ENCODE measurements at places on chromosomes 2 and 18.

DNA sequence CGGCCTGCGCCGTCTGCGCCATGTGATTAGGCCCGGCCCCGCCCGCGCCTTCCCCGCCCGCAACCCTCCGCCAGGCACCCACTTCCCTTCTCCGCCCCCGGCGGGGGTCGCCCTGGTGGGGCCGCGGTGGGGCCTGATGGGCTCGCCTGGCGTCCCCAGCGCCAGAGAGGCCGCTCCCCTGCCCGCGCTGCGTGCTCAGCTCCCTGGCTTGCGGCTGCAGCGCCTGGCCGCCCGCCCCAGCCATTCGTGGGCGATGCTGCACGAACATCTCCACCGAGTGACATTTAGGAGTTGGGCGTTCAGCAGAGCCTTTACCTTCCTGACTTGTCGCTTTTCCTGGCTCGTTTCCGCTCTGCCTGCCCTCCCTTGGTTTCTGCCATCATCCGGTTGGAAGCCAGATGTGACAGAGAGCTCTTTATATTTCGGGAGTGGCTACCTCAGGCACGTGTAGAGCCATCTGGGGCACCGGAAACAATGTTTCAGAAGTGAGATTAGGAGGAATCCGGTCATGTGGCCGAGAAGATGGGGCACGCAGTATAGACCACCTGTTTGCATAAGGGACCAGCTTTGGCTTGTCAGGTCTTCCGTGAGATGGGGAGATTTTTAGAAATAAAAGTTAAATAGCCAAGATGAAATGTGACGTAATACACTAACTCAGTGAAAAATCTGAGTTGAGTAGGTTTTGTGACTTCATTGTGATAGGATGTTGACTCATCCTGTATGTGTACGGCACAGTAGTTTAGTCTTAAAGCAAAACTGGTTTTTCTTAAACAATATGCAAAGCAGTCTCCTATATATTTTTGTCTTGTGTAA lies 1.2 kb downstream of the GLS start:
- DNase-seq = peak; percentile 65

DNA sequence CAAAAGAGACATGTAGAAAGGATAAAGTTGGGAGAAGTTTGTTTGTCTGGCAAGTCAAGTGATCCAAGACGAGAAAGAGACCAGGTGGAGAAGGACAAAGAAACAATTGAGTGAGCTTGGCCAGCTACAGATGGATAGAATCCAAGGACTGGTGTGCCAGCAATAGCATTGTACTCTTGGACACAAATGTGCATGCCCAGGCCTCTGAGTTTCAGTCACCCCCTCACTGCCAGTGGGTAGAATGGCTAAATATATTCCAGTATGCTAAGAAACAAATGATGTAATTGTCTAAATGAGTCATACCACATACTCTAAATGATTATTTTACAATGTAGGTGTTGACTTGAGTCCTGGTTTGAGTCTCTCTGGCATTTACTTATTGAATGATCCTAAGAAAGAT lies 881.3 kb downstream of the LRRTM4 start:
- DNase-seq = no peak

GRCh38 chr2:1749489-1750119 lies 5.3 kb upstream of the PXDN start:
- DNase-seq = no peak

DNA sequence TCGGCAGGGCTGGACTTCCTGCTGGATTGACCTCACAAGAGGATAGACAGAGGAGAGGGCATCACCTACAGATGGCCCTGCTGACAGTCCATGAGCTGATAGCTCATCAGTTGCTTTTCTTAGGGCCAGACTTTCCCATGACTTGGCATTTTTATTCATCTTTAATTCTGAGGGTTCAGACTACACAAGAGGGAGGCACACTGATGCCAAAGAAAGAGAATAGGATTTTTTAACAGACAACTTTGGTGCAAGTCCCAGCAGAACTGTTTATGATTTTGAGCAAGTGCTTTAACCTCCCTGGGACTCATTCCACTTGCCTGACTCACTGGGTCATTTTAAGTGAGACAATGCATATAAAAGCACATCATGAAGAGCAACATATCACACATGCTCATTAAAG lies 299.2 kb downstream of the INSIG2 start:
- no peak for DNase-seq

DNA sequence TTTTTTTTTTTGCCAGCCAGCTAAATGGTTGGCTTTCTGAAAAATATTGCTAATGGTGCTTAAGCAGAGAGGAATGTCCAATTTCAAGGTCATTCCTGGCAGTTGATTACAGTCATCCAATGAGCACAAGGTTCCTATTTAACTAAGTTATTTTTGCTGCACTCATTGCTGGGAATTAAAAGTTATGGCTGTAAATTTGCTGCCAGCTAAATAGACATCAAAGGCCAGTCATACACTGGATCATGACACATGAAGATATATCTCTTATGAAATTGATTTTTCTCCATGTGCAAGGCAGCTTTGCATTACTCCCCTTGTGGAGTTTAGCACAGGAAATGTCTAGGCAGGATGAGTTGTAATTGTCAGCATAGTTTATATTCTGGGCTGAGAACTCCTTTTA lies 1898.4 kb upstream of the CELF4 start:
- DNase-seq = no peak

DNA sequence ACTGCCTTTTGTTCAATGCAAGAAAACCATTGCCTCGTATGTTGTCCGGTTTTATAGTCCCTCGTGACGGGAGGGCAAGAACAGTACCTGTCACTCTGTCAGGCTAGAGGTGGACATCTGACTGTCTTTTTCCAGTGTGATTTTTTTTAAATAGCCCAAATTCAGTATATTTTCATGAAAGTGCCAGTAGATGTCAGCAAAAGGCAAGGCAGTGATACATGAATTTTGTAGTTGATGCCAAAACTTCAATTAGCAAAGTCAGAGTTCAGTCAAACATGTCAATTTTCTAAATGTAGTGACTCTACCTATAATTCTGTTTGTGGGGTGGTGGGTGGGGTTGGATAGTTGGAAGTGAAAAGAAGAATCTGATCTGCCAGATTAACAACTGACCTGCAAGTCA lies 296.0 kb upstream of the MC4R start:
- no peak for DNase-seq

DNA sequence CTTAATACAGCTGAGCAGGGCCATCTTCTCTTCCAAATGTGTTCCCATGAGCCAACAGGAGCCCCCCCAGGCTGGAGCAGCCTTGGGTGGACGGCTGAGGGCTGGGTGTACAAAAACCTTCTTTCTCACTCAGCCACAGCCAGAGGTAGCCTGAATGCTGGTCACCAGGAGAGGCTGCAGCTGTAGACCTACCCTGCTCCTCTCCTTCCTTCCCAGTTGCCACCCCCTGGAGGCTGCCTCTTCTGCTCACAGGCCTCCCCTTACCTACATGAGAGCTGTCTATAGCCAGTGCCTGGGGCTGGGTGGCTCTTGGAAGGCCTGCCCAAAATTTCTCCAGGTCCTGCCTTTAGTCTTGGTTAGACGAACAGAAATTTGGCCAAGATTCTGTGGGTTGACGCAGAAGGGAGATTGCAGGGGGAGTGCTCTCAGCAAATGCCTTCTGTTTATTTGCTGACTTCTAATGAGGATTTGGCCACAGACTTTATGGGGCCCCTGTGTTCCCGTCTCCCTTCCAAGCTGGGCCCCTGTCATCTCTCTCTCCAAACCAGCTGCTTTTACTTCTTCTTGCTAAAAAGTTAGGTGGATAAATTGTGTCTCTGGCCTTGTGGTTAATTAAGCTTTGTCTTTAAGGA lies 18.3 kb downstream of the CELF4 start:
- DNase-seq = no peak

DNA sequence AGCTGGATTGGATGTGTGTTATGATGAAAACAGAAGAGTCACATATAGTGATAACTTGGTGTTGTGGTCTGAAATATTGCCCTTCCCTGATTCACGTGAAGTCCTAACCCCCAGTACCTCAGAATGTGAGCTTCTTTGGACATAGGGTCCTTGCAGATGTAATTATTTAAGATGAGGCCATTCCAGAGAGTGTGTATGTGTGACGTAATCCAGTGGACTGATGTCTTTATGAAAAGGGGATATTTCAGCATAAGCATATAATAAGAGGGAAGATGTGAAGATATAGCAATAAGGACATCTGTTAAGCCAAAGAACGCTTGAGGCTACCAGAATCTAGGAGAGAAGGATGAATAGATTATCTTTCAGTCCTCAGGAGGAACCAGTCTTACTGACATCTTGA lies 62.5 kb downstream of the LTBP1 start:
- no peak for DNase-seq

DNA sequence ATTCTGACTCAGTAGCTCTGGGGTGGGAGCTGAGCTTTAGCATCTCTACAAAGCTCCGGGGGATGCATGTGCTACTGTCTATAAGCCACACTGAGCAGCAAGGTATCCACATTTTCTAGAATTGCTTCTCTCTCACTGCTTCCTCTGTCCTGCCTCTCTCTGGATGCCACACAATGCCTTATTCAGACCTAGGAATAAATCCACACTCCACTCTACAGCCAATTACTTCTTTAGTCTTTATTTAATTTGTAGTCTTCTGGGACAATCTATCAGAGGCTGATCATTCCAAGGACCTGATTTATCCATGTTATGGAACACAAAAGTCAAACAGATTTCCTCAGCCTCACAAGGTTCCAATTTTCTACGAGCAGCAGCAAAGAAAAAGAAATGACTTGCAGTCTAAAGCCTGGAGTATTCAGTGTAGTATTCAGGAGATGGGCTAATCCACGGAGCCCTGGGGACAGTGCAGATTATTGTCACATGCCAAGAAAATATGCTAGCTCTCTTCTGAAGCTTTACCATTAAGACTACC lies 4.4 kb downstream of the BCL2 start:
- no peak for DNase-seq

DNA sequence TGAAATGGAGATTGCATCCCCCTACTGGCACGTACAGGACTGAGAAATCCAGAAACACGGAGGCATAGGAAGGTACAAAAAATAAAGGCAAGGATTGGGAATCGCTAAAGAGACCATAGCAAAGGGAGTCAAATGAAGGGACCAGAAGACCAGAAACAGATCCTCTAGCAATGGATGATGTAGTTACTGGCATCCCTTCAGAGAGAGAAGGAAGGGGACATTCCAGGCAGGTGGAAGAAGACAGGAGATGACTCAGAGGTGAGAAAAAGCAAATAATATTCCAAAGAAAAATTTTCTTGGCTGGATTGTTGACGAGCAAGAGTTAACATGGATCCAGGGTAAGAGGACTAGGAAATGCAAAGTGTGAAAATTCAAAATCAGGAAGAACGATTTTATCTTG lies 78.4 kb upstream of the FZD7 start:
- DNase-seq = no peak

DNA sequence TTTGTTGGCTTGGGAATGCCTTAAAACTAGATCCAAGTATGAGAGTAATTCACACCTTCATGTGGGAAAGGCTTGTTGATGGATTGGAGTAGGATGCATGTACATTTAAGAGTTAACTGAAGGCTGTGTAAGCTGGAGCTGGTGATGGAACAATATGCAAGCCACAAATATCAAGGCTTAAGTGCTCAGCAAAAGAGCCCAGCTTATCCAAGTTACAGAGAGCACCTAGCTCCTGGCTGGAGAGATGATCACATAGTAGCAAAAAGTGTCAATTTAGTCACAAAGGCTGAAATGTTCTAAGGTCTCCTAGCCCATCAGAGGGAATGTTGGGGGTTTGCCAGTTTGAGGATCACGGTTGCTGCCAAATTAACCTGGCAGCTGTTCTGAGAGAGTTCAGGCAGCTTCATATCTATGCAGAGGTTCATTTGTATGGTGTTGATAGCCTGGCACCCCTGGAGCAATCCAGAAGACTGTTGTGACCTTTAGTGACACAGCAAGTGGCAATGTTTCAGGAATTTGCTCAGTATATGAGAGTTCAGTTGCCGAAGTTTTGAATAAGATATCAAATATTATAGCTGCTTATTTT lies 228.2 kb downstream of the DOK6 start:
- DNase-seq = no peak

GRCh38 chr2:224257156-224257555 lies 144.8 kb downstream of the FAM124B start:
- DNase-seq = no peak

- DNase-seq = no peak
Measured at GRCh38 chr18:63262369-63263335, 56.9 kb downstream of the BCL2 start.

- DNase-seq = no peak
Measured at GRCh38 chr18:23530195-23530594, 26.9 kb downstream of the RMC1 start.

GRCh38 chr2:170369228-170369627 lies 191.3 kb downstream of the MYO3B start:
- no peak for DNase-seq

DNA sequence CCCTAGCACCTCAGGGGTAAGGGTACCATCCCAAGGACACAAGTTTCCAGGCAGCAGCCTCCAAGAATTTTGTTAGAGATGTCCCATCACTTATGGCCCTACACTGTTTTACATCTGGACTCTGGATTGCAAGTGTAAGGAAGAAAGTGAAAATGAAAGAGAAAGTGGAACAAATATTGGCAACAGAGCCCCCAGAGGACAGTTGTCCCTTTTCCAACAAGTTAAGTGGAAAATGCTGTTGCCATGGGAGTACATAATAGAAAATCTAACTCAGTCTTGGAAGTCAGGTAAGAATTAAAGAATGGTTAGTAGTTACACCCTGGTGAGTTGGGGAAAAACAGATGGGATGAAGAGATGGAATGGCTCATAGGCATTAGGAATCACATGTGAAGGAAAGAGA lies 50.6 kb downstream of the TTC21B start:
- DNase-seq = no peak

GRCh38 chr2:96642564-96643360 lies at the start of gene FER1L5:
Gene FER1L5, plus strand, starts transcription at chr2:96642764. Its CDS starts 73 bp downstream, at chr2:96642837.
- no peak for DNase-seq

- DNase-seq = no peak
Measured at GRCh38 chr2:187593697-187594096, 39.5 kb upstream of the TFPI start.

- DNase-seq = no peak
Measured at GRCh38 chr2:197209742-197210408, 100.7 kb downstream of the ANKRD44 start.

DNA sequence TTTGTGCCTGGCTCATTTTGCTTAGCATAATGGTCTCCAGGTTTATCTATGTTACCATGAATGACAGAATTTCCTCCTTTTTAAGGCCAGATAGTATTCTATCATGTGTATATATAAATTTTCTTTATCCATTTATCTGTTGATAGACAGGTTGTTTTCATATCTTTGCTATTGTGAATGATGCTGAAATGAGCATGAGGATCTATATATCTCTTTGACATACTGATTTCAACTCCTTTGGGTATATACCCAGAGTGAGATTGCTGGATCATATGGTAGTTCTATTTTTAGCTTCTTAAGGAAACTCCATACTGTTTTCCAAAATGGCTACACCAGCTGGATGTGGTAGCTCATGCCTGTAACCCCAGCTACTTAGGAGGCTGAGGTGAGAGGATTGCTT lies 86.4 kb upstream of the LTBP1 start:
- no peak for DNase-seq

- DNase-seq = no peak
Measured at GRCh38 chr18:24975496-24976372, 376.2 kb downstream of the ZNF521 start.

GRCh38 chr2:100303744-100304143 lies 18.6 kb downstream of the LONRF2 start:
- no peak for DNase-seq

All from hematopoietic multipotent progenitor cell (in vitro differentiated cells).